Activated T-cell treated with anti-CD3 and anti-CD28 coated beads for 1 hour (primary cell): ENCODE measurements at places on chromosomes 2 and 18.

DNA sequence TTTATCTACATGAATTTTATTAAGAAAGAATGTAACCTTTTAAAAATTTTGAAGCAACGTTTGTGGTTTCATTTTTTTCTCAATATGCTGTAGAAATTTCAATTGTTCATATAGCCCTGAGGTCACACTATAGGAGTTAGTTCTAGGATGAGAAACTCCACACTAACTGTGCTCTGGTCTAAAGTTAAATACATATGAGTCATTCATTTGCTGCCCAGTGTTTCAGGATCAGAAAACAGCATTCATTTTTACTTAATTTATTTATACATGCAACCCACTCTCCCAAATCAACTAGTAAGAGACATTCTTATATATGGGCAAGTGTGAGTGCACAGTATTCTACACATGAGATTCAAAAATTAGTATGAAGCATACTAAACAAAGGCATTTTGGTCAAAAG is 137.9 kb downstream of the DOCK10 start:
- no peak for DNase-seq

- DNase-seq, result no peak
Observed at GRCh38 chr18:23935804-23936203, 78.8 kb upstream of the TTC39C start.

GRCh38 chr2:174563530-174564282 is 33.9 kb downstream of the WIPF1 start:
- no peak for DNase-seq

DNA sequence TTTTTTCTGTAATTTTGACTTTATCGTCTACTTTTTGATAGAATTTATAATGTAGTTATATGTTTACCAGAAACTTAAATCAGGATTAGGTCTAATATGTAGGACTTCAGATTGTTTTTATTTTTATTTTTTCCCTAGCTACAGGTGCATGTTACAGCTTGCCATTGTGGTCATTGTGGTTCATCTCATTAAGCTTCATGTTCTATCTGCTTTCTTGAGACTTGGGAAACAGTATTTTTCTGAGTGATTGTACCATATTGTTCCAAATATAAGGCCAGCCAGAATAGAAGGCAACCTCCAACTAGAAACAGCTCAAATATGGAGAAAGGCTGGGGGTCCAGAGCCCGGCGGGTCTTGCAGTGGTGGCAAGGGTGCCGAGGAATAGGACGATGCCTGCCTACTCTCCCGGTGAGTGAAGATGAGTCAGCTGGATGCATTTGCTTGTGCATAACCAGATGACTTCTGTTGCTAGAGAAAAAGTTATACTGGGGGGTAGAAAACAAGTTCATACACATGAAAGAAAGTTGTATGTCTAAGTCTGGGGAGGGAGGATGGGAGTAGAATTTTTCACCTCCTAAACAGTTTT is 188.4 kb downstream of the CCDC85A start:
- DNase-seq, result no peak

DNA sequence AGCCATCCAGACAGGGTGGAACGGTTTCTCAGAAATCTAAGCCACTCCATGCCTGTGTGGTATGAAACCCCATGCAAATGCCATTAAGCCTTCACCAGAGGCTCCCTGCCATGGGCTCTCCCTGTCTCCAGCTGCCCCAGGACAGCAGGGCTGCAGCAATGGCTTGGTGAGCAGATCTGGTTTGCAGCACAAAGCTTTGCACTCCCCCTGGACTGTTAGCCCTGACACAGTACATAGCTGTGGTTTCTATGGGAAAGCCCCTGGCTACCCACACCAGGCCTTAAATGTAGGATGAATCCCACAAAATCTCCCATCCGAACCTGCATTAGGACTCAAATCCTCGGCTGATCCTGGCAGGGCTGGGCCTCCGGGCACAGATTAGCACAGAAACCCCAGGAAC is 291.6 kb downstream of the TNS1 start:
- DNase-seq, result no peak

DNA sequence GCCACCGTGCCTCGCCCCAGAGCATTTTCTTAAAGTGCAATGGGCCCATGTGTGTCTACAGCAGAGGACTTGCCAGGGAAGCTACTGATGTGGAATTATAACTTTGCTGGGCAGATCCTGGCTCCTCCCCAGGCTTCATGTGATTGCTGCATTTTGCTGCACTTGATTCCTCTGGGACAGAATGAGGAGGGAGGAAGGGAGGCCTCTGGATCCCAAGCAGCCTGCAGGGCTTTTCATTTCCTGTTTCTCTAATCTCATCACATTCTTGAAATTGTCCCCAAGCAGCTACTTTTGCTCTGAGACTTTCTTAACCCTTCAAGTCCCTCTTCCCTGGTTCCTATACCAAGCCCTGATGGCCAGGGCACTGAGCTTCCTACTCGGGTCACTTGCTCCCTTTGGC is 134.4 kb upstream of the SEC11C start:
- no peak for DNase-seq

DNA sequence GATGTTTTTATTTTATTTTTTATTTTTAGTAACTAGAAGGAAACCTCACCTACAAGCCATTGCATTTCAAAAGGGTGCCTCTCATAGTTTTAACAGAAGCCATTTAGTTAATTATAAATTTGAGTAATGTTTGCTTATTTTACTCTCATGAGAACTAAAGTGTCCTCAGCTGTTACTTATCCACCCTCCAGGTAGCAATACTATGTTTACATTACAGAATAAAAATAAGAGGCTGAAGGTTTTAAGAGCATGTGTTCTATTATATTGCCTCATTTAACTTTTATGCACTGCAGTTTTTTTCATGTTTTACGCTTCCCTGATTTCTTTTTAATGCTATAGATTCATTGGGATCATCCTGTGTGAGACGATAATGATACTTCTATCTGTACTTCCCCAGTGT is 235.5 kb downstream of the THSD7B start:
- DNase-seq, result no peak

DNA sequence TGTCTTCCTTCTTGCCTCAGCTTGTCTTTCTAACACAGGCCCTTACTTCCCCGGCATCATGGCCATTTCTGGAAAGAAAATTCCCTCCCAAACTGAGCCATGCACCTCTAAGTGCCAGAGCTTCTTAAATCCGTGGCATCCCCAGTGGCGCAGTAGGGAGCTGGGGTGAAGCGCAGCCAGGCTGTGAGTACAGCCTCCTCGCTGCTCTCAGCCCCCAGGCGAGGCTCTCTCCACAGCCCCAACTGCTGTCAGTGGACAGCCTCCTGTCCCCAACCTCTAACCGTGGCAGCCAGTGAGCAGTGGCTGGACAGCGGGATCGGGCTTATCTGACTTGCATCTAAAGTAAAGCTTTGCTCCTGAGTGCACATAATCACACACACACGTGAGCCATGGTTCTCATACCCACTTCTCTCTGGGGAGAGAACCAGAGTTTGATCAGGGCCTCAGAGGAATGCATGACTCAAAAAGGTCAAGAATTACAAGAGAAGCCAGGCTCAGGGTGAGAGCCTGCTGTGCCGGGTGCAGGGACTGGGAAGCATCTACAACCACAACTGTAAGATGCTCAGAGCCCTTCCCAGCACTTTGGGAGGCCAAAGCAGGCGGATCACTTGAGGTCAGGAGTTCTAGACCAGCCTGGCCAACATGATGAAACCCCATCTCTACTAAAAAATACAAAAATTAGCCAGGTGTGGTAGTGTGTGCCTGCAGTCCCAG is 50.7 kb downstream of the SFXN5 start:
- DNase-seq, result no peak

DNA sequence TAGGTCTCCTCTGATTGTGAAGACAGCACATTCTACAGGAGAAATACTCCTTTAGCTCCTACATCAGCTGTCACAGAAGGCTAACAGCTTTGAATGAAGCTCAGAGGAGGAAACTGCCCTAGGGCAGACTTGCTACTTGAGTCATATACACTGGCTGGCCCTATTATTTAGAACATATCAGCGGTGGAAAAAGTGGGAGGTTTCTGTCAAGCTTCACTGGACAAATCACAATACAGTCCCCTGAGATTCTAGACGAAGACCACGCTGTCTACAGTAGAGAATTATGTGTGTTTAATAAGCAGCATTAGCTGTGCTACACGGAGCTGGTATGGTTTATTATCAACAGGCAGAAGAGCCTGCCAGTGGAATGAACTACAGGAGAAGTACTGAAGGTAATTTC is 230.9 kb upstream of the FSIP2 start:
- no peak for DNase-seq

DNA sequence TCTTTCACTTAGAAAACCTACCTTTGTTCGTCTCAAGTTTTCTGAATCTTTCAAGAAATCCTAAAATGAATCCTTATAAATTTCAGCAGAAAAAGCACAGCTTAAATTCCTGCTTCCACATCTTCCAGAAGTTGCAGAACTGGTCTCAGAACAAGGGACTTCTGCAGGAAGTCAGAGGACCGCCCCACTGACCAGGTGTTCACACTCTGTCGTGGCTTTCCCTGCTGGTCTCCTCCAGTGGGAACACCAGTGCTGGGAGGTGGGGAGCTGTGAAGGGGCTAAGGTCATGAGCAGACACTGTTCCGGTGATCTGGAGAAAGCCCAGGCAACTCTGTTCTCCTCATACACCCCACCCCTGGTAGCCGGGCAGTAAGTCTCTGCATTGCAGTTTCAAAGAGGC is 3.5 kb downstream of the FAM110C start:
- DNase-seq, result no peak

DNA sequence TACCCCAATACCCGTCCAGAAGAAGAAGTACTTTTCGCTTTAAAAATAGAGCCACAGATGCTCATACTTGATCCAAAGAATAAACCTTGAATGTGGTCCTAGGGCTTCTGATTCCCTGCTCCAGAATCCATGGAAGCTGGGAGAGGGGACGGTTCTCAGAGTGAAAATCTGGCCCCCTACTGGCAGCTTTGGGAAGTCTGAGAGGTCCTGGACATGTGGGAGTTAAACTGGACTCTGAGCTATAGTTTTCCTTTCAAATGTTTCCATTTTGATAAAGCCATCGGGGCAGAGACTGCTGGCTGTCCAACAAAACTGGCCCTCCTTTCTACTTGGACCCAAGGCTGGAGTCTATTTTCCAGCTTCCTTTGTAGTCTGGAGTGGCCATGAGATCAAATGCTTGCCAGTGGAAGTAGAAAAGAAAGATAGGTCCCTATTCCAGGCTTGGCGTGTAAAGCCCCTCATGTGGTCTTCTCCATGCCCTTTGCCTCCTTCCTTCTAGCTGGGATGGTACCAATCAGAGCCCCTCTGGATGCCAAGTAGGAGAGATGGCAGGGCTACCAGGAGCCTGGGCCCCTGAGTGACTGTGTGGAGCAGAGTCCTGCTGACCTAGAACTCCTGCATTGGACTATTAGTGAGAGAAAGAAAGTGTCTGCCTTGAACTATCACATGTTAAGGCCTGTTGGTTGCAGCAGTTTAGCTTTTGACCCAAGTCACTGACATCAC is 37.7 kb upstream of the TBC1D8 start:
- no peak for DNase-seq

DNA sequence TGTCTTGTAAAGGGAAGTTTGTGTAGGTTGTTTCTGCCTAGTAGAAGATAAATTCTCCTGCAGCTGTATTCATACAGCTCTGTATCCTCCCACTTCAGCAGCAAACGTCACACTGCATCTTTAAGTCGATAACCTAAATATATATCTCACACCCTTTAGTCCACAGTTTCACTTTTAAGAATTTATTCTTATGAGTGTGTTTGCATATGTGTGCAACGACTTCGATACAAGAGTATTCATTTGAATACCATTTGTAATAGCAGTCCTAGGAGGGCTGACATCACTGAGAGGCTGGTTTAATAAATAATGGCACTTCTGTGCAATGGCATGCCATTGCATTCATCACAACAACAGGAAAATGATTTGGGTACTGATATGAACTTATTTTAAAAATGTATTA is 63.8 kb upstream of the MSH6 start:
- DNase-seq, result no peak

GRCh38 chr2:56871644-56872043 is 687.9 kb downstream of the CCDC85A start:
- DNase-seq, result no peak

DNA sequence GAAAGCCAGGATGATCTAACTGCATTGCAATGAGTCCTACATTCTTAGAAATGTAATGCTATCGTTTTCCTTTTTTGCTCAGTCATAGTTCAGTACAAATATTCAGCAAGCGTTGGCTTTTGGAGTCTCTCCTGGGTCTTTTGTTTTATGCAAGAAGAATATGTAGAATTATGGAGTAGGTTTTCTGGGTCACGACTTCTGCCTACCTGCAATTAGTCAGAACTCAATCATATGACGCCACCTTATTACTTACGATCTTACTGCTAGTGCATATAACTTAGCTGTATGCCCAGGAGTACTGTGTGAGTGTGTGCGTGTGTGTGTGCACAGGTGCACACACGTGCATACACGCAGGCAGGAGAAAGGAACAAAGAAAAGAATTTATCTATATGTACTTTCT is 640.2 kb downstream of the STK39 start:
- DNase-seq, result no peak

DNA sequence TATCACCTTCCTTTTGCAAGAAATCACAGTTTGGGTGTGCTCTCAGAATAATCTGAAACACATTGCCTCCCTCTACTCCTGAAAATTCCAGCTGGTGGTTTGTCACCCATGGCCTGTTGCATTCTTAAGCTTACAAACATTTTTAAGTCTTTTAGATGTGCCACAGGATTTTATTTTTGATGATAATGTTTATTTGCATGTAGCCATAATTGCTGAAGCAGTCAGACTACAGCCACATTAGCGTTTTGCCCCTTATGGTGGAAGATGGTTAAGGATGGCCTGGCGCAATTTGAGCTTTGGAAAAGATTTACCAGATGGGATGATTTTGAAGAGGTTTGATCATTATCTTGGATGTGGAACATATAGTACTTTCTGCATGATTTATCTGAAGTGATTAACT is 439.5 kb downstream of the MEIS1 start:
- DNase-seq, result no peak

- no peak for DNase-seq
Observed at GRCh38 chr2:43751476-43751990, 22.3 kb upstream of the DYNC2LI1 start.

- no peak for DNase-seq
Observed at GRCh38 chr2:179435000-179435399, 170.4 kb upstream of the SESTD1 start.

GRCh38 chr18:63683152-63683551 is 19.6 kb upstream of the SERPINB11 start:
- DNase-seq, result no peak

- no peak for DNase-seq
Observed at GRCh38 chr18:62539284-62540165, 16.7 kb downstream of the ZCCHC2 start.

- DNase-seq, result no peak
Observed at GRCh38 chr2:237558961-237559641, 7.3 kb upstream of the PRLH start.
